ENCODE measurements at places on chromosomes 5 and 9. TPM values are rescaled to one million over a fixed set of nuclear protein-coding genes. Genes with fewer than 3 reads are reported as not detected.

GRCh38 chr9:104278929-104279496 is 184.9 kb downstream of the SMC2 start:
- DNase-seq, result no peak

GRCh38 chr9:28678097-28678496 is 1104.8 kb upstream of the C9orf72 start:
- DNase-seq, result no peak

- DNase-seq, result no peak
These were observed 7.8 kb upstream of the BOD1 start for GRCh38 chr5:173624282-173624681.

GRCh38 chr5:1930880-1931603 is 48.3 kb upstream of the IRX4 start:
- DNase-seq, result no peak

- DNase-seq, result peak; percentile 59
These were observed 13.1 kb downstream of the PSD2 start for GRCh38 chr5:139808481-139809330.

DNA sequence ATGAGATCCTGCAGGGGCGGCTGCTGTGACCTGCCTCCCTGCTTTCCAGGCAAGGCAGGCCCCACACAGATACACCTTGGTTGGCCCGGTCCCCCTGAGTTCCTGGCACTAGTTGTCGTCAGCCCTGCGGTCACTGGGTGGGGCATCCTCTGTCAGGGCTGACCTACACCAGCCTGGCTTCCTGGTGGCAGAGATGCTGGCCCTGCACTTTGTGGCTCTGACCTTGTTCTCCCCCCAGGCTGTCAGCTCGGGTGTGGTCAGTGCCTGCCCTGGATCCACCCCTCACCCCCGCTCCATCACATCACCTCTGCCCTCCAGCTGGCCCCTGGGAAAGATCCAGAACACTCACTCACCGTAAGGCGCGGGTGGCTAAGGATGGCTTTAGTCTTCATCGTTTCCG is 74.1 kb downstream of the PHF2 start:
- no peak for DNase-seq

- DNase-seq, result no peak
These were observed 304.0 kb upstream of the CDH12 start for GRCh38 chr5:23157169-23157568.

GRCh38 chr5:54415896-54416601 is 39.5 kb upstream of the HSPB3 start:
- DNase-seq, result peak; percentile 4

GRCh38 chr5:133421394-133421793 is 190.9 kb downstream of the FSTL4 start:
- peak; percentile 62 for DNase-seq

HRH2 gene
- total RNA-seq, result 1.0 TPM

SLC4A9 gene
- not detected for total RNA-seq

SPATA24 gene
- total RNA-seq, result 4.9 TPM

ZNF608 gene
- 19.1 TPM for total RNA-seq

LURAP1L gene
- total RNA-seq, result 2.0 TPM

All from Daoy (cell line).